DMS53 (cell line): ENCODE measurements at places on chromosomes 1 and 21.
A peak's percentile ranks its signal among the peaks of the same experiment; 100 is the strongest.

- DNase-seq = no peak
Measured at GRCh38 chr1:186494832-186495271, 33.9 kb upstream of the PDC start.

DNA sequence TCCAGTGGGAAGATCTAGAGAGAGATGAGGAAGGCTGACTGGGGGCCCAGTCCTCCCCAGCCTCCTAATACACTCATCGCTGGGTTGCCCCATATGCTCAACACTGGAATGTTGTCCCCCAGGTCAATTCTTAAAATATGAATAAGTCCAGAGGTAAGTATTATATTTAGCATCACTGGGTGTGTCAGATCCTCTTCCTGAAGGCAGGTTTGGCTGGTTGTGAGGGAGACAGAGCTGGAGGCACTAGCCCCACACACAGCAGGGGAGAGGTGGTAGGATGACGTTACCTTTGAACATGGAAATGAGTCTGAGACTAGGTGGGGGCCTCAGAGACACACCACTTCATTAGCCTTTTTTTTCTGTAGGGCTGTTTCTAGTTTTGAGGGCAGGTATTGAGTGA lies 42.6 kb downstream of the SLC44A3 start:
- no peak for DNase-seq

- DNase-seq = no peak
Measured at GRCh38 chr1:167209044-167209443, 11.6 kb upstream of the POU2F1 start.

GRCh38 chr1:154335025-154335714 lies 9.8 kb downstream of the ATP8B2 start:
- DNase-seq = peak; percentile 95

DNA sequence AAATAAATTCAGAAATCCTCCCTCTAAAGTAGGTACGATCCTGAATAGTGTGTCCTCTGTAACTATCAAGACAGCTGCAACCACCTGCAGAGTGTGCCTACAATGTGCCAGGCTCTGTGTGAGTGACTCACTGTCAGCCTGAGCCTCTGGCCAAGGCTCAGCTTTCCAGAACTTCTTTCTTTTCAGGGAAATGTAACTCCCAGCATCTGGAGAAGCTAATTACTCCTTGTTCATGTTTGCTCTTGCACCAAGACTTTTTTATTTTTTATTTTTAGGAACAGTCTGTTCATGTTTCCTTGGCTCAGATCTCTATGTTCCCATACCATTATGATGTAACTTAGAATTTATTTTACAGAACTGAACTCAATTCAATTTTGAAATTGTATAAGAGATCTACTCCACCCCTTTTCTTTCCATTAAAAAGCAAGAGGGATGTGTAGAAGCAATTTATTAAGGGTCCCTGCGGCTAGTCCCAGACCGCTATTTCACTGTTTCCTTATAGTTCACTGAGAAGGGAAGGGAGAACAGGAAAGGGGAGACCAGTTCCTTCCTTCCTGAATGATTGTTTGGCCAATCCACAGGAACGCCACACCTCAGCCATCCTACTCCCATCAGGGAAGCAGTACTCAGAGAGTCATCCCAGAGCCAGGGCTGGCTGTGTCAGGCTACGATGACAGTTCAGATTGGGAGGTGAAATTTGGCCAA lies 112.4 kb upstream of the ZNF648 start:
- DNase-seq = no peak

DNA sequence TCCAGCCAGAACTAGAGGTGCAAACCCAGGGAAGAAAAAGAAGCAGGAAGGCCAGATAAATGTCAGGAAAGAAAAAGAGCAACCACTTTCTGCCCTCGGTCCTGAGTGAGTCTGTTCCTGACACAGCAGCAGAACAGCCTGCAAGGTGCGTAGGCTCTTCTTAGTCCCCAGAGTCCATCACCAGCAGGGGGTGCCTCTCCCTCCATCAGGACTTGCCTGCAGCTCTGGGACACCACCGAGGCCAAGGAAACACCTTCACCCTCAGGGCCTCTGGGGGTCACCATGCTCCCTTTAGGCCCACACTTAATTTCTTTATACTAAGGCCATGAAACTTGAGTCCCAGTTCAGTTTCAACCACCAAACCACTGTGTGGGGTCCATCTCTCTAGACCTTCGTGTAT lies 43.7 kb upstream of the NFASC start:
- DNase-seq = peak; percentile 74

DNA sequence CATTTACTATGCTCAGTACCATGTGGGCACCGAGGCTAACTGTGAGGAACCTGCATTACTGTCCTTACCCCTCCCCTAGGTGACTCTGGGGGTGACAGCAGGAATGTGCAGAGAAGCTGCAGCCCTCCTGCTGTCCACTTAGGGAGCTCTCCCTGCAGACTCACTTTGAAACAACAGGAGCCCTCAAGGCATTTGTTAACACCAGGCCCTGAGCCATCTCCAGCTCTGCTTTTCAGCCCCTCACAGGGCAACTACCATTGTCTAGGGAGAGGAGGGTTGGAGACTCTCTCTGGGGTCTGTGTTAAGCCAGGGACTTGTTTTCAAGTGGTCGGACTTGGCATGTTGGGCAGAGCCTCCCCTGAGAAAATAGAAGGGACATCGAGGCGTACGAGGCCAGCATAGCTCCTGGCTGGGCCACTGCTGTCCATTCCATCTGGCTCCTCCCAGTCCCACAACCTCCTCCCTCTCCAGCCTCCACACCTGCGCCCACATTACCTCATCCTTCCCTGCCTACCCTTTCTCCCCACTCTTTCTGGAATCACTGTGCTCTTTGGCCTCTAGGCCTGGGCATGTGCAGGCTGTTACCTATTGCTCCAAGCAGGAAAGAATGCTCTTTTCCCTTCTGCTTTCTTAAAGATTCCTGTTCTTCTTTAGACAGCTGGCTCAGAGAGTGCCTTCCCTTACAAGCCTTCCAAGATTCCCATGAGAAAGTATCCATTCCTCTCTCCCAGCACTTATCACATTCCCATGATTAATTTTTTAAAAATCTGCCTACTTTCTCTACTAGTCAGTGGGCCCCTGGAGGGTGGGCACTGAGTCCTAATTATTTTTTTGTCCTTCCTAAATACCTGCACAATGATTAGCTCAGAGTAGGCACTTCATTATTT lies 102.7 kb upstream of the GCLM start:
- DNase-seq = peak; percentile 62

GRCh38 chr1:6080469-6080868 lies 34.8 kb downstream of the KCNAB2 start:
- no peak for DNase-seq
